Activated T-cell treated with anti-CD3 and anti-CD28 coated beads, Interleukin-2, amount 50 U/mL, for 48 hours (primary cell): ENCODE measurements at places on chromosomes 11 and 22.

- DNase-seq = no peak
These were observed 35.0 kb downstream of the CWC15 start for GRCh38 chr11:94938095-94939055.

- no peak for DNase-seq
These were observed 4.0 kb downstream of the CCDC88B start for GRCh38 chr11:64343767-64344559.

- no peak for DNase-seq
These were observed 690.4 kb downstream of the BRD1 start for GRCh38 chr22:49137206-49137840.

DNA sequence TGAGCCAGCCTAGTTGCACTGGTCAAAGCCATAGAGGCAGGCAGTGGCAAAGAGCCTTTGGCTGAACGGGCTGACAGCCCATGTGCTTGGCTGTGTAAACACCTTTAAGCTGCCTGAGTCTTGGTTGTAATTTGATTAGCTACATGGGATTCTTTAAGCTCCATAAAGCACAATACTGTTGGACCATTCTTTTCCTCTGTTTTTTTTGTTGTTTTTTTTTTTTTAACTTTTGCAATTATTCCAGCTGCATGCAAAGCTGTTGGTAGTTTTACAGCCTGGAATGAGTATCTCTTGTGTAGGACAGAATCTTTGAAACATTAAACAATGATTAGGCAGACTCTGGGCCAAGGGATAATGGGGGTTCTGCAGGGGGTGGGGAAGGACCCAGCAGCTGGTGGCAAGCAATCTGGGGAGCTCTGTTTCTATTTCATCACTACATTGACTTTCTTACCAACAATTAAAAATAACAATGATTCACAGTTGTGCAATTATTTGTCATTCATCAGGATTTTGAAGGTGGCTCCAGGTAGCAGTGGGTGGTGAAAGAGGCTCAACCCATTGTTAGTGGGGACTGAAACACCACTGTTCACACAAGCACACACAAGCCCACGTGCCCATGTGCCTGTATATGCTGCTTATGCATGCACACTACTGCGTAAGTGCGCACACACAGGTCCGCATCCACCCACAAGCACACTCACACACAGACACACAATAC lies 69.5 kb upstream of the CSNK2A3 start:
- DNase-seq = no peak

DNA sequence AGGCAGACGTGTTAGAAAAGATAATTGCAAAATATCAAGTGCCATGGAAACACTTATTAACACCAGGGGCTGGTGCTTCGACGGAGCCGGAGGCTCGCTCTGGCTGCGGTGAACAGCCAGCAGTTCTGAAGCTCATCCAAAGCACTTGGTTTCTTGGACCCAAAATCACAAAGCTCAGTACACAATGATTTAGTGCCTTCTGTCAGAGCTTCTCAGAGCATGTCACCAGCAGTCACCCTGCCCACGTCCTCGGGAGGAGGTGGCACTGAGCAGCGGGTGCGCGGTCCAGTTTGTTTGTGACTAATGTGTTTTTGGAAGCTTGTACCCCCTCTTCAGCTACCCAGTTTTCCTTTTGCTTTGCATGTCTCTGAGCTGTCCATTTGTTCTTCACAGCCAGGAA lies 58.7 kb upstream of the KIRREL3 start:
- no peak for DNase-seq

DNA sequence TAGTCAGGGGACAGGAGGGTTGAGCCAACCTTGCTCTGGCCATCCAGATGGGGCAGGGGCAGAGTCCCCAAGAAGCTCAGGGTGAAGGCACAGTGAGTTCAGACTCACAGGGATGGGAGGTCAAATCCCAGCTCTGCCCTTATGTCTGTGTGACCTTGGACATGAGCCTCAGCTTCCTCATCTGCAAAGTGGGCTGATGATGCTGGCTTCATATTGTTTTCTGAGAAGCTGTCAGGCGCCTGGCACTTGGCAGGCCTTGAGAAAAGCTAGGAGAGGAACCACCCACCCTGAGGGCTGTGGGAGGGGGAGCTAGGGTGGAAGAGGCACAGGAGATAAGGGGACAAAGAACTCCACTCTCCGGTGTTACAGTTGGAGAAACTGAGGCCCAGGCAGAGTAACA lies 23.6 kb downstream of the CYTH4 start:
- DNase-seq = no peak

- DNase-seq = no peak
These were observed 52.3 kb downstream of the SC5D start for GRCh38 chr11:121344824-121345223.

DNA sequence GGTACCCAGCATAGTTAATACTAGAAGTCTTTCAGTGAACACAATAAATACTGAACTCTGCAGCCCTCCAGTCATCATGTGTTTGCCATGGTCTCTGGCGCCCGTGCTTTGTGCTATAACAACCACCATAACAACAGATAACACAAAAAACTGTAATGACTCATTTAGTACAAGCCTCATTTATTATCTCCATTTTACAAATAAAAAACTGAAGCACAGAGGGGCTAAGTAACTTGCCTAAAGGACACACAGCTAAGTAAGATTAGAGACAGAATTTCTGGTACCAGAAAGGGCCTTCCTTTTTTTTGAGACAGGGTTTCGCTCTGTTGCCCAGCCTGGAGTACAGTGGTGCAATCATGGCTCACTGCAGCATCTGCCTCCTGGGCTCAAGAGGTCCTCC lies 19.5 kb downstream of the RBFOX2 start:
- DNase-seq = no peak

DNA sequence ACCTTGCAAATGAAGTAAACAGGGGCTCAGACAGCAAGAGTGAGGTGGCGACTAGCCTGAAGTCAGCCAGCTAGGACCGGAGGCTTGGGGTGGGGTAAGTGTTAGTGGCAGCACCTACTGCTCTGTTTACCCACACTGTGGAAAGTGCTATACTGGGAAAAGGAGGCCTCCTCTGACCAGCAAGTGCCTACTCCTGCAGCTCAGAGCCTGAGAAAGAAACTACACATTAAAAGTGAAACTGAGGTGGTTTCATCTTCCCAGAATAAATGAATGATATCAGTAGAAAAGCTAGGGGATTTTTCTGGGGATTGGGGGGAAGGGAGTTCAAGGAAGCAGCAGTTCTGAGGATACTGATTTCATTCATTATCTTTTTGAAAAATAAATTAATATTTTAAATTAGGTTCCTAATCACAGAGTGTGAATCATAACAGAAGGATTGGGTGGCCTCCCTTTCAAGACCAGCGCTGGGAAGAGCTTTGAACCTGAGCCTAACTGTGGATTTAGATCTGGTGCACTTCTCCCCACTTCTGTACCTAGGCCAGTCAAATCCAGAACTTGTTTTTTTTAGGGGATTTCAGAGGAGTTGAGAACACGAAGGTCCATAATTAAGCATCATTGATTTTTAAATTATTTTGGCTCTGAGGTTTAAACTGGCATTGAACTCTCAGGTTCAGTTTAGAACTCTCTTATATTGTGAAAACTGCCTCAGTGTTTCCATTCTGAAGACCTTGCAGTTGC lies 48.1 kb upstream of the GRAMD1B start:
- peak; percentile 73 for DNase-seq

DNA sequence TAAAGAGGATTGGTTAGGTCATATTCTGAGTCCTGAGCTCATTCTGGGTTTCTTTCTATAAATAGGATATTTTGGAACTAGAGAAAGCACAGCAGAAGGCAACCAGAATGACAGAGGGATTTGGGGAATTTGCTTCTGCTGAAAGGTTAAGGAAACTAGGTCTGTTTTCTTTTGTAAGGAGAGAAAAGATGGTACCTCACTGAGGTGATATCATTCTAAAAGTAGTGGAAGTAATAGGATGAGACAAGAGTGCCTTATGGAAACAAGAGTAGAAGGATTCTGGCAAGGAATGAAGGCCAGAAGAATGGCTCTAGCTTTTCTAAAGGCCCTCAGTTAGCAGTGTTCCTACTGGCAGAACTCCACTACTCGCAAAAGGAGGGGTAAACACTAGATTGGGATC lies 26.7 kb upstream of the BDNF start:
- DNase-seq = no peak
